GM13976 (cell line): ENCODE measurements at places on chromosomes 1 and 21.

DNA sequence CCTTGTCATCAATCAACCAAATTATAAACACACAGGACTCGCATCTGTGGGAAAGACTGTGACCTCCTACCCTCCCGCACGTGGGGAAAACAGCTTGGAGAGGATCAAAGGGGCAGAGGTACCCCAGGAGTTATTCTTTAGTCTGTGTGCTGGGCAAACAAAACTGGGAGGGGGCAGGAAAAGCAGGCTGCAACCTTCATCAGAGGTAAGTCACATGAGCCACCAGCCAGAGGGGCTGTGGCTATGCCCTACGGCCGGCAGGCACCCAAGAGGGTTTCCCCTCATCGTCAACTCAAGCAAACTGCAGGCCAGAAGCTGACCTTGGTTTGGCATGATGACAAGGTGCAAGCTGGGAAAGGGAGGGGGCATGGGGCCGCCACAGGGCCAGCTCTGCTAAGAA lies 12.5 kb downstream of the SMIM12 start:
- no peak for DNase-seq

DNA sequence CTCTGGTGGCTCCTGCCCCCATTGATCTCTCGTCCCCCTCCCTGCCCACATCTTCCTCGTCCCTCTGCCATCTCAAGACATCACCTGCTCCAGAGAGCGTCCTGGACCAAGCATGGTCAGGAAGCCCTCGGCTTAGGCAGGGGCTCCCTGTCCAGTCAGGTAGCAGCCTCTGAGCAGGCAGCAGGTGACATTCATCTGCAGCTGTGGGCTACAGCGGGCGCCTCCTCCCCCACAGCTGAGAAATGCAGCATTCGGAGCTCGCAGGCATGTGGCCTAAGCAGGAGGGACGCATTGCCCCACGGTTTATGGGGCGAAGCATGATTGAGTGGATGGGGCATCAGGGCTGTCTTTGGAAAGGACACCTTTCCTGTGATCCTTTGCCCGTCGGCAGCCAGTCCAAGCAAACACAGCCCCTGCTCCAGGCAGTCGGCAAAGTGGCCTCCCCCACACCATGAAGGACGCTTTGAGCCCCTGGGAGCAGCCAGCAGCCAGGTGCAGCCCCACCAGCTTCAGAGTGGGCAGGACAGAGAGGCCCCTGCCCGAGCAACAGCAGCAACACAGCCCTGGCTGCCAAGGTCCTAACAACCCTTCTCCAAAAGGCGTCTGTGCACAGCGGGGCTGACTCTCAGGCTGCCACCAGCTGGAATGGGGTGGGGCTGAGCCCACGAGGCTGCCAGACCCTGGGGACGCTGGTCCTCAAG lies 234.1 kb upstream of the VAMP3 start:
- DNase-seq, result no peak

DNA sequence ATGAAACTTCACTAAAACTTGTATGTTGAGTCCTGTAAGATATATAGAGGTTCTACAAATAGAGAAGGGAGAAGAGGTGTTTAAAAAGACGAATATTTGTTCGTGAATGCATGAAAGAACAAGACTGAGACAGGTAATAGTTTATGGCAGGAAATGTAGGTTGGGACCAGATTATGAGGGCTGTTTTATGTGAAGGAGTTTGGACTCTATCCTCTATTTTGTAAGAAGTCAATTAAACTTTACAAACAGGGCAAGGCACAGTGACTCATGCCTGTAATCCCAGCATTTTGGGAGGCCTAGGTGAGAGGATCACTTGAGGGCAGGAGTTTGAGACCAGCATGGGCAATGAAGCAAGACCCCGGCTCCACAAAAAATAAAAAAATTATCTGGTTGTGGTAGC lies 5.7 kb downstream of the SLC35A3 start:
- no peak for DNase-seq

- no peak for DNase-seq
Measured at GRCh38 chr1:151514366-151514765, 3.2 kb downstream of the CGN start.

- peak; percentile 66 for DNase-seq
Measured at GRCh38 chr1:236284291-236284721, 2.5 kb upstream of the ERO1B start.
